ENCODE measurements at places on chromosomes 13 and 19.

- DNase-seq = no peak
Measured at GRCh38 chr19:14183741-14184350, 22.1 kb downstream of the ADGRL1 start.

- no peak for DNase-seq
Measured at GRCh38 chr13:94224670-94225069, 254.8 kb downstream of the DCT start.

DNA sequence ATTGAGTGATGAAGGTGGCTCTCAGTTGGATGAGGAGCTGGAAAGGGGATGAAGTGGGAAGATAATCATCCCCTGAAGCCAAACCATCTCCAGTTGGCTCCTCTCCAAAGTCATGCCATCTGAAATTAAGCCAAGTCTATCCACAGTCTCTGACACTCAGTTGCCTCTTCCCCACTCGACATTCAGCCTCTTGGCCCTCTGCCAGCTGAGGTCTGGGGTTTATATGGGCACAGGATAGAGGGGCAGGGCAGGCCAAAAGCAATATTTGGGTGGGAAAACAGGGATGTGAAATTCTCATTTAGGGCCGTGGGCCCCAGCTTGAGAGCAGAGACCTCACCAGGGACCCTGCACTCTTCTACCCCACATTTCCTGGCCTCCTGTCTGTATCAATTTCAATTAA is 85.9 kb downstream of the SLITRK1 start:
- no peak for DNase-seq

GRCh38 chr19:3289971-3290569 is 65.6 kb downstream of the CELF5 start:
- no peak for DNase-seq

DNA sequence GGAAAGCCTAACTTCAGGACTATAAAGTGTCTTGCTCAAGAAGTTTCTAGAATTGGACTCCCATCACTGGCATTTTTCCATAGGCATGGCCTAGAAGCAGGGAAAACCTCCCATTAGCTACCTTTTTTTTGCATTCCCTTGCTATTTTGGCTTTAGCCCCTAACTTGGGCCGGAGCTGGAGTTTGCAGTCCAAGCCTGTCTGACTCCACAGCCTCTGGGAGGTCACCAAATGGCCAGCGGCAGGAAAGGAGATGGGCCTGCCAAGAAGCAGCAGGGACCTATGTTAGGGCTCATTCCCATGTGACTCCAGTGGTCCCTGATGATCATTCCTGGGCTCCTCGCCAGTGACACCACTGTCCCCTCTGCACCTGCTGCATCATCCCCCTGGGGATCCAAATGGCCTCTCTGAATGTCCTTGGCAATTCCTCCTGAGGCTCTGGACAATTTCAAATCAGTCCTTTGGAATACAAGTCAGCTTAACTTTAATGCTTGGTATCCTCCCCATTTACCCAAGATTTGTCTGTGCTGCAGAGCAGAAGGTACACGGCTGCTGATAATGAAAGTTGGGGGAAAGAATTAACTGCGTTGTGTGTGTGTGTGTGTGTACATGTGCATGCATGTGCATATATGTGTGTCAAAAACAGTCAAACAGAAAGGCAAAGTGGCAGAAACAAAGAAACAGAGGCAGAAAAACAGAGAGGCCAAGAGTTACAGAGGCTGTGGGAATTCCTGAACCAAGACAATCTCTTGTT is 69.8 kb upstream of the SERP2 start:
- no peak for DNase-seq

Measured in stimulated activated CD4-positive, alpha-beta T cell treated with anti-CD3 and anti-CD28 coated beads, Interleukin-4, amount 100 ng/mL, for 48 hours (primary cell).